ENCODE measurements at places on chromosomes 3 and 15.

- DNase-seq = no peak
Measured at GRCh38 chr15:33551860-33552259, 241.1 kb downstream of the RYR3 start.

DNA sequence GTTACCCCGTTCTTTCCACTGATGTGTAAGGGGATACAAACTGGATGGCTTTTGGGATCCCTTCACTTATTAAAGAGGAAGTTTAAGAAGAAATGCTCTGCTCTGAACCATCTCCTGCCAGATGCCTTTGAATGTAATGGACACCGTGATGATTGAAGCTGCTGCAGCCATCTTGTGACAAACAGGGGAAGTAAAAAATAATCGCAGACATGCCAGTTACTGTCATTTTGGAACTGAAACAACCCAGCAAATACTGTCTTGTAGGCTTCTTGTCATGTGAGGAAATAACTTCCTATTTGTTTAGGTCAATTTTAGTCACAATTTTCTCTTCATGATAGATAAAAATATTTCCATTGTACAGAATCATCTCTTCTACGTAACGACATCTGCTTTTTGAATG, 224.0 kb downstream of the CHL1 start:
- no peak for DNase-seq

DNA sequence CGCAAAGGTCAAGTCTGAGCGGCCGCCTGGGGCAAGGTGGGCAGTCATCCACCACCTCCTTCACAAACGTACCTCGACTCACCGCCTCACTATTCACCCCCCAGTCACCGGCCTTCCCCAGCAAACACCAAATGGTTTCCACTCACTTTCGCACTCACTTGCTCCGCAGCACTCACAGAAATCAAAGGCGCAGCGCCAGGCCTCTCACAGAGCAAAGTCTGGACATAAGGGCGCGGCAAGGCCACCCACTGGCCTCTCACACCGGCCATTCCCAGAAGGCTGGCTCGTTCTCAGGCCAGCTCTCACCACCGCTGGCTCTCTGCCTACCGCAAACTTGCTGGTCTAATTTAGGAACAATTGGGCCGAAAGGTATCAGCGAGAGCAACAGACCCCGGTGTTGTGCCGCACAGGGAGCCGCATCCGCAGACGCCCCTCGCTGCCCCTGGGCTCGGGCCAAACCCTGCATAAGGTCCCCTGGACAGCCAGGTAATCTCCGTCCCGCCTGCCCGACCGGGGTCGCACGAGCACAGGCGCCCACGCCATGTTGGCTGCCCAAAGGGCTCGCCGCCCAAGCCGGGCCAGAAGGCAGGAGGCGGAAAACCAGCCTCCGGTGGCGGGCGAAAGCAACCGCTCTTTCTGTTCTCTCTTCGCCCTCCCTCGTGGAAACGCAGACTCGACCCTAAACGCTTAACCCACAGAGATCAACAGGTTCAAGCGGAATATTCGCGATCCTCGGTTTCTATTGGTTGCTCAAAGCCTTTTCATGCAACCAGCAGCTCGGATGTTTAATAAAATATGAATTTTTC, 2.9 kb downstream of the SHOX2 start:
- no peak for DNase-seq

GRCh38 chr3:122799322-122799721, 4.5 kb downstream of the SLC49A4 start:
- no peak for DNase-seq

DNA sequence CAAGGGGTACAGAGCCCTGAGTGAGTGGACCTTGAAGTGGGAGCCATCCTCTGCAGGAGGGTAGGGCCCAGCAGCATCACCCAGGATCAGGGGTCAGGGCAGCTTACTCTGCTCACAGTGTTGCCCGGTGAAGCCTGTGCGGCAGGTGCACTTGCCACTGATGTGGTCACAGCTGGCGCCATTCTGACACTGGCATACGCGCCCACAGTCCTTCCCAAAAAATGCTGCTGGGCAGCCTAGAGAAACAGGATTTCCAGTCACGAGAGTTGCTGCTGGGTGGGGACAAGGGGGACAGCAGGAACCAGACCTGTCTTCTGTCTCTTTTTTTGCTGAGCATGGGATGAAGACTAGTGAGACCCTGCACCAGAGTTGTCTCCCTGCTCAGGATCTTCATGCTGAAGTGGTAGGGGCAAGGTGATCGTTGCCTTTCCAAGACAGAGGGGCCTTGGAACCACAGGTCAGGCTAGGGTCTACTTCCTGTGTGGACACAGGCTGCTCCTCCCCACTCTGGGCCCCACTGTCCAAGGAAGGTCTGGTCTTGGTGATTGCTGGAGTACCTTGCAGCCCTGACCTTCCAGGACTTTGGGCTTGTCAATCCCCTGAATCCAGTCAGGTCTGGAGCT, 46.9 kb downstream of the RAB11A start:
- DNase-seq = no peak

DNA sequence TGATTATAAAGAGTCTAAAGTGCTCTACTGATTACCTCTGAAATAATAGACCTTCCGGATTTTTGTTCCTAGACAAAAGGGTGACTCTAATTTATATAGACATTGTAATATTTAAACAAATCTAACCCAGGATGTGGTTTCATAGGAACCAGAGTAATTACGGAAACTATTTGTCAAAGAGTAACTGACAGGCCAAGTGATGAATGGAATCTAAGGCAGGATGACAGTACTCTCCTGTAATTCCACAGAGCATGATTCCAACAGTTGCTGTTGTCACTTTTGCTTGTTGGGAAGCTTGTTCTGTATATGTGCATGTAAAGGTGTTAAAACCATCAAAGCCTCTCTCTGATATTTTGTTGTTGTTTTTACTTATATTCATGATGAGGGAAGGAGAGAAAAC, 1141.0 kb downstream of the IGSF11 start:
- DNase-seq = no peak
